ENCODE measurements at places on chromosomes 3 and 15. TPM values are rescaled to one million over a fixed set of nuclear protein-coding genes. Genes with fewer than 3 reads are reported as not detected.

- H3K4me3 ChIP-seq = no peak overlapping the region
- no peaks in the 10 kb centered on the region for H3K36me3 ChIP-seq
These were observed 24.7 kb downstream of the POPDC2 start for GRCh38 chr3:119635719-119636118.

DNA sequence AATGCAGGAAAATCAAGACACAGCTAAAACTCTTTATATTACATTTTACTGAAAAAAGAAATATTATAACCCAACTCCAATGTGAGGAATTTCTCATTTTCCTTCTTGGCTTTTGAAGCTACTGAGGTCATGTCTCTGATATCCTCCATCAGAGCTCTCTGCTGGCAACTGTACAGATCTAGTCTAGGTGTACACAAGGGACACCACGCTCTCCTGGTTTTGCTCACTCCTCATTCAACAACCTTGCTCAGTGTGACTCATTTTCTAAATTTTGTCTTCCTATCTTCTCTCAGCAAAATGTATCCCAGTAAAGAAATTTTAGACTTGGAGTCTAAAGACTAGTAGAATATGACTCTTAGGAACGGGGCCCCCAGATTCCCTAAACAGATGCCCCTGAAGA, 144.3 kb downstream of the KCNMB2 start:
- H3K4me1 ChIP-seq = no peaks in the 10 kb centered on the region
- H3K27me3 ChIP-seq = no peaks in the 10 kb centered on the region
- no peak overlapping the region for H3K4me3 ChIP-seq
- no peak overlapping the region for H3K27ac ChIP-seq
- DNase-seq = no peak

DNA sequence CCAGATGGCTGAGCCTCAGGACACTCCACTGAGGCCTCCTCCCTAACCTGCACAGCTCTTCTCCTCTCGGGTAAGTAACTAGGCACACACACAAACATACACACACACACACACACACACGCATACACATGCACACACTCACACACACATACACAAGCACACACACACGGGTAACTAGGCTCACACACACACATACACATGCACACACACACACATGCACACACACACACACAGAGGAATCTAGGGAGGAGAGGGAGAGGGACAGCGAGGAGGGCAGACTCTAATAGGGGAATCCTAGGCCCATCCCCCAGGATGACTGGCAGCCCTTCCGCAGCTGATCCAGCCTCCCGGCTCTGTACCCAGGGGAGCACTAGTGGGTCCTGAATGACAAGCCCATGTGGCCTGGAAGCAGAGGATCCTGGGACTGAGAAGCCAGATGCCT, 177.4 kb upstream of the LINGO1 start:
- no peak overlapping the region for H3K4me3 ChIP-seq
- H3K27me3 ChIP-seq = no peaks in the 10 kb centered on the region
- no peak overlapping the region for H3K27ac ChIP-seq

- peaks cover 9% of the 10 kb centered on the region for H3K36me3 ChIP-seq
- no peak overlapping the region for H3K27ac ChIP-seq
- no peaks in the 10 kb centered on the region for H3K27me3 ChIP-seq
- DNase-seq = no peak
- no peak overlapping the region for H3K4me3 ChIP-seq
These were observed 26.1 kb downstream of the ZXDC start for GRCh38 chr3:126449621-126450051.

GRCh38 chr15:64928626-64929220, 17.0 kb downstream of the ANKDD1A start:
- no peak overlapping the region for H3K27ac ChIP-seq
- H3K4me3 ChIP-seq = no peak overlapping the region
- H3K27me3 ChIP-seq = no peaks in the 10 kb centered on the region
- H3K4me1 ChIP-seq = no peaks in the 10 kb centered on the region
- DNase-seq = no peak

- no peaks in the 10 kb centered on the region for H3K27me3 ChIP-seq
- no peak for DNase-seq
- no peak overlapping the region for H3K4me3 ChIP-seq
- peaks cover 68% of the 10 kb centered on the region for H3K36me3 ChIP-seq
These were observed 28.4 kb downstream of the PML start for GRCh38 chr15:74022706-74023470.

Gene PPM1M
- total RNA-seq = 67.2 TPM

Gene CADM2
- not detected for total RNA-seq

Gene FBLN2
- 5.8 TPM for total RNA-seq
